ENCODE measurements at places on chromosomes 2 and 18. TPM values are rescaled to one million over a fixed set of nuclear protein-coding genes. Genes with fewer than 3 reads are reported as not detected.

DNA sequence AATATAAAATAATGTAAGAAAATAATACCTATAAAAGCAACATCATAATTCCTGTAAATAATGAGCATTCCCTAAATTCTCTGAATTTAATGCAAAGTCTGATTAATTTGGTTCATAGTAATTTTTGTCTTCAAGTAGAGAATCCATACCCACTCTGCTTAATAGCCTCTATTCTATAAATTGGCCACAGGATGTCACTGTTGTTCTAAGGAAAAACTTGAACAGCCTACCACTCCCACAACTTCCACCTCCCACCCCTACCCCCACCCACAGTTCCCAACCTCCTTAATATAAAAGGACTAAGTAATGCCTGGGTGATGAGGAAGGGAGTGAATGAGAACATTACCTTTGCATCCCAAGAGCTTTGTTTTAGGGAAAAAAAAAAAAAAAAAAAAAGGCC is 27.2 kb upstream of the BBS5 start:
- peak; percentile 48 for ATAC-seq

- no peak for ATAC-seq
These were observed 4.3 kb upstream of the TRPM8 start for GRCh38 chr2:233912691-233913423.

The B3GNT2 gene
- total RNA-seq = 20.2 TPM

GRCh38 chr2:196160946-196161345 is 10.4 kb downstream of the STK17B start:
- no peak for ATAC-seq

DNA sequence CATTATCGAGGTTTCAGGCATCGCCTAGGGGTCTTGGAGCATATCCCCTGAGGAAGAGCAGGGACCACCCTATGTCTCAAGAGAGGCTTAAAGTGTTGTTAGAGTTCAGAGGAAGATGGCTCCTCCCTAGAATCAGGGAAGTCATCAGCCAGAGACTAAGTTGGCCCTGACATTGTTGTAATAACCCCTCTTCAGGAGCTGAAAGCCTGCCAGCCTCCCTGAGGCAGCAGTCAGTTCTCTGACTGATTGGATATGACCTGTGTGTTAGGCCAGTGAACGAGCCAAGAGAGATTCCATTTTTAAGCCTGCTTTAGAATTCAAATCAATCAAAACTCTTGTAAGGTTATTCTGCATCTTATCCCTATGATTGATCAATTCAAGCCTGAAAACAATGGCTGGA is 34.9 kb downstream of the ARHGAP28 start:
- ATAC-seq = no peak

DNA sequence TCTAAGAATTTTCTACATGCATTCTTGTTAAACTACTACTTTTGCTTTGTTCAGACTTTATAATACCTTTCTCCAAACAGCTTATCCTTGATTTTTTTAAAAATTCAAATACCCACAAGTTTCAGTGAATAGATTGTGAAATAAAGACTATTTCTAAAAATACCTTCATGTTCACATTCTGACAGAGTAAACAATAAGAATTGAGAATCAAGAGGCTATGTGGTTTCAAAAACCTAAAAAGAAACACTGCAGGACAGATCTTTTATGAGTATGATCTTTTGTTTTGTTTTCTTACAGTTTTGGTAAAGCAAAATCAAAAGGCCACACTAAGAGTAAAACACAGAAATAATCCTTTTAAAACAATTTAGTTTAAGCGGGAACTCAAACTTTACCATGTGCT is 21.2 kb downstream of the ALS2 start:
- no peak for ATAC-seq

GRCh38 chr18:45719106-45719505 is 4.9 kb upstream of the SLC14A1 start:
- no peak for ATAC-seq

- ATAC-seq = no peak
These were observed 6.5 kb downstream of the KCNG2 start for GRCh38 chr18:79804130-79804787.

GRCh38 chr2:49569176-49569575 is 414.9 kb upstream of the FSHR start:
- no peak for ATAC-seq

- no peak for ATAC-seq
These were observed 93.3 kb upstream of the PPP1CB start for GRCh38 chr2:28658369-28658768.

The TEKT4 gene
- total RNA-seq = not detected

The C2orf78 gene
- total RNA-seq = not detected
